ENCODE measurements at places on chromosomes 16 and 17. TPM values are rescaled to one million over a fixed set of nuclear protein-coding genes. Genes with fewer than 3 reads are reported as not detected.

Gene CCL4L2
- not detected for total RNA-seq

DNA sequence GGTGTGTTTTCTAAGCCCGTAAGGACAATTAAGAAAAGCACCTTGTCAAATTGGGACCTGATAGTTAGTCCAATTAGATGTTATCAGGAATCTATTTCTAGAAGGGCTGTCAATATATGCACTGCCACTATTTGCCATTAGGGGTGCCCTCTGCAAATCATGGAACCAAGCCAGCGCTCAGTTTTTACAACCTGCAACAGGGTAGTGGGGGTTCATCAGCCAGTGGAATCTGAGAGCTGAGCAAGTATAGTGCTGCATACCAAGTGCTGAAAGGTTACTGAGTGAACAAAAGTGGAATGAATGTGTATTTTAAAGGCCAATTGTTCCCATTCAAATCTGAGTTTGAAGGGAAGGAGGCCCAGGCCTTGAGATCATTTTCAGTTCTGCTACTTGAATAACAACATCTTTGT lies 10.4 kb downstream of the PRR11 start:
- peak; percentile 62 for DNase-seq
- H3K4me3 ChIP-seq: no peak overlapping the region
- no peaks in the 10 kb centered on the region for H3K4me1 ChIP-seq
- H3K36me3 ChIP-seq: peaks cover 3% of the 10 kb centered on the region
- H3K27me3 ChIP-seq: no peaks in the 10 kb centered on the region
- H3K27ac ChIP-seq: peak overlapping the region; percentile 65

GRCh38 chr17:7207120-7208001 lies 12.3 kb downstream of the DLG4 start:
- H3K36me3 ChIP-seq: peaks cover 5% of the 10 kb centered on the region
- H3K27me3 ChIP-seq: peaks cover 20% of the 10 kb centered on the region
- H3K27ac ChIP-seq: no peak overlapping the region
- DNase-seq: no peak
- H3K4me3 ChIP-seq: peak overlapping the region; percentile 46

GRCh38 chr16:57042157-57043111 lies 49.9 kb upstream of the CPNE2 start:
- no peaks in the 10 kb centered on the region for H3K36me3 ChIP-seq
- peaks cover 11% of the 10 kb centered on the region for H3K4me1 ChIP-seq
- no peaks in the 10 kb centered on the region for H3K27me3 ChIP-seq
- H3K27ac ChIP-seq: no peak overlapping the region
- no peak overlapping the region for H3K4me3 ChIP-seq

Gene HELZ
- 57.3 TPM for total RNA-seq

Gene ABCC3
- total RNA-seq: 10.6 TPM

Gene PHKG2
- total RNA-seq: 42.4 TPM

DNA sequence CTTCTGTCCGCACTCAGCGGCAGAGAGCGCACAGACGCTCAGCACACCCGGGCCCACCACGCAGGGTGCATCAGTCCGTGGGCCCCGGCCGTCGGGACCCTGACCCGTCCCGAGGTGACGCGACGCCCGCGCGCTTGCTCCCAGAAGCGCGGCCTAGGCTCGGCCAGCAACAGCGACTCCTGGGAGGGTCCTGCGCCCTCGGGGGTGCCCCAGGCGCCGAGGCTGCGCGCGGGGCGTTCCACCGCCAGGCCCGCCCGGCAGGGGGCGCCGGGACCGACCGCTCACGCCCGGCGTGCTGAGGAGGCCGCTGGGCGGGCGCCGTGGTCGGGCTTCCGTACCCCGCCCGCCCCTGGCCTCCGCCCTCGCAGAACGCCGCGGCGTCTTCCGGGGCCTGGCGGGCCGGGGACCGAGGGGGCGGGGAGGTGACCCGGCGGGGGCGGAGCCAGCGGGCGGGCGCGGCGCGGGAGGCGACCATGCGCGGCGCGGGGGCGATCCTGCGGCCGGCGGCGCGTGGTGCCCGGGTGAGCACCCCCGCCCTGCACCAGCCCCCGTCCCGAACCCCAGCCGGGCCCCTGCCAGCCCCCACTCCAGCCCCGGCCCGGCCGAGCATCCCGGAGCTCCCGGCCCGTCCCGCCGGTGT lies at the start of gene CISD3:
TSS of gene CISD3 (plus strand) at position 456 of the 640 bp plus-strand sequence. CDS start at position 474, 18 bp downstream.
- peak; percentile 87 for DNase-seq
- peak within 1 kb of the TSS; percentile 95 for H3K27ac ChIP-seq
- peaks cover 3% of the 10 kb centered on the region for H3K27me3 ChIP-seq
- H3K36me3 ChIP-seq: no peaks in the 10 kb centered on the region
- peak within 1 kb of the TSS; percentile 99 for H3K4me3 ChIP-seq

DNA sequence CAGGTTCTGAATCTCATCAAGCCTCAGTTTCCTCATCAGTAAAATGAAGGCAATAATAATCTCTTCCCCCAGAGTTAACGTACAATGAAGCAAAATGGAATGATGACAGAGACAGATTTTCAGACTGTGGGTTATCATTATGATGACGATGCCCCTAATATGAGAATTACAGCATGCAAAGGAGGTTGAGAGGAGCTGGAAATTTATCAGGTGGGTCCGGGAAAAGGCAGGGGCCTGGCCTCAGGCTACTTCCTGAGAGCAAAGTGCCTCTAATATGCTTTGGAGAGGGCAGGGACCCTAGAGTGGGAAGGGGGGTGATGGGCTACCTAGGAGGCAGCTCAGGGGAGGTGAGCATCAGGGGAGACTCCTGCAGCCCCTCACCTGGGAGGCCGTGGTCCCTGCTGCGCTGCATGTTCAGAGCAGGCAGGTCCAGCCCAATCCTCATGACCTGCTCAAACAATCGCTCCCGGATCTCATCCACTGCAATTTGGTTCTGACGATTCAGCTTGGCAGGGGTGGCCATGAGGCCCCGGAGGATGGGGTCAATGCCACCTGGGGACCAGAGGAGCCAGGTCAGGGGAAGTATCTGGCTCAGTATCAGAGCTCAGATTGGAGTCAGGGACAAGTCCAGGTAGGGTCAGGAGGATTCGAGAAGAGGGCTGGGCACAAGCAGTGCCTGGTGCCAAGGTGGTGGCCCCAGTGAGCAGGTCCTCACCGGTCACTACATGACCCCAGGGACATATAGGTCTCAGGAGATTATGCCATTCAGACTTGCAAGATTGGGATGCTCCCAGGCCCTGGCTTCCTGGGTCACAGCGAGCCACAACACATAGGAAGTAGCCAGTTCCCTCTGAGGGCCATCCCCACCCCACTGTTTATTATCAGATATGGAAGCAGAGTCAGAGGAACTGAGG lies 8.1 kb downstream of the MPO start:
- H3K4me3 ChIP-seq: no peak overlapping the region
- H3K27me3 ChIP-seq: peaks cover 37% of the 10 kb centered on the region
- DNase-seq: no peak
- no peak overlapping the region for H3K27ac ChIP-seq
- H3K4me1 ChIP-seq: no peaks in the 10 kb centered on the region
- H3K36me3 ChIP-seq: no peaks in the 10 kb centered on the region

Gene SLFN14
- not detected for total RNA-seq

DNA sequence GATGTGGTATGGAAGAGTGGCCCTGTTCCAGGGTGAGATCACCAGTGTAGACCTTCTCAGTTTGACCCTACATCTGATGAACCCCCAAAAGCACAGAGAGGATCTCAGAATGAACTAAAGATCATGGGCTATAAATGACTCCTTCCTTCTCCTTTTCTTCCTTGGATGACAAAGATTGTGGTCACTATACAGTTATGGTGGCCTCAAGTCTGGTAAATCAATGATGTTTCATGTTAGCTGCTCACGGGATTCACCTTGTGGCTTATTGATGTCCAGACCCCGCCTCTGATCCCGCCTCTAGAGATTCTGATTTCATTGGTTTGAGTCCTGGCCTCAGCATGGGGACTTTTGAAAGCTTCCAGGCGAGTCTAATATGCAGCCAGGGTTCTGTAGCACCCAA lies 112.2 kb downstream of the PITPNC1 start:
- no peak for DNase-seq
- H3K4me1 ChIP-seq: peaks cover 24% of the 10 kb centered on the region
- no peak overlapping the region for H3K4me3 ChIP-seq
- H3K36me3 ChIP-seq: no peaks in the 10 kb centered on the region
- H3K27ac ChIP-seq: no peak overlapping the region

Gene HBA2
- not detected for total RNA-seq

Gene CAPNS2
- total RNA-seq: 4.7 TPM

GRCh38 chr17:33459078-33459940 lies 166.2 kb upstream of the ASIC2 start:
- DNase-seq: no peak
- no peaks in the 10 kb centered on the region for H3K36me3 ChIP-seq
- H3K4me1 ChIP-seq: peaks cover 4% of the 10 kb centered on the region
- no peak overlapping the region for H3K27ac ChIP-seq

GRCh38 chr17:42365136-42365535 lies 23.1 kb downstream of the STAT3 start:
- no peaks in the 10 kb centered on the region for H3K27me3 ChIP-seq
- H3K4me1 ChIP-seq: peaks cover 32% of the 10 kb centered on the region
- no peak overlapping the region for H3K27ac ChIP-seq
- no peak overlapping the region for H3K4me3 ChIP-seq
- peaks cover 3% of the 10 kb centered on the region for H3K36me3 ChIP-seq
- no peak for DNase-seq

DNA sequence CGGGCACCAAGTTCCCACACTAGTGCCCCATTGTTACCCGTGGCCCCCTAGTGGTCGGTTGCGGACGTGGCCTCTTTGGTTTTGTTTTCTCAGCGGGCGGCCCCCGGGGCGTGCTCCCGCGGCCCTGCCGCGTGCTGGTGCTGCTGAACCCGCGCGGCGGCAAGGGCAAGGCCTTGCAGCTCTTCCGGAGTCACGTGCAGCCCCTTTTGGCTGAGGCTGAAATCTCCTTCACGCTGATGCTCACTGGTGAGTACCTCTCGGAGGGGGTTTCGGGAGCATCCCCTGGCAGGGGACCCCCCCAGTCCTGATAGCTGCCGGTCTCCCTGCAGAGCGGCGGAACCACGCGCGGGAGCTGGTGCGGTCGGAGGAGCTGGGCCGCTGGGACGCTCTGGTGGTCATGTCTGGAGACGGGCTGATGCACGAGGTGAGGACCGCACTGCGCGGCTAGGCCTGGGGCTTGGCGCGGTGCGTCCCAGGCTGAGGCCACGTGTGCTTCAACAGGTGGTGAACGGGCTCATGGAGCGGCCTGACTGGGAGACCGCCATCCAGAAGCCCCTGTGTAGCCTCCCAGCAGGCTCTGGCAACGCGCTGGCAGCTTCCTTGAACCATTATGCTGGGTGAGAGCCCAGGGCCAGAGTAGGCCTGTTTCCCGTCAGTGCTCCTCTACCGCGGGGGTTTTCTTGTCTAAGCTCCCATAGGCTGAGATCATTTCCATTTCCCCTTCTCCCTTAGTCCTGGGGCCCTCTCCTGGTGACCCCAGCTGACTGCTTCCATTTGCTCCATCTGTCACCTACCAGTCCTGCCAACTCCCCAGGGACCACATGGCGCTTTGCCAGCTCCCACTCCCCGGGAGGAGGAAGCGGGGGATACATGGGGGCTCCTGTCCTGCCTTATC lies 1.7 kb downstream of the SPHK1 start:
- H3K4me3 ChIP-seq: peak overlapping the region; percentile 77
- no peaks in the 10 kb centered on the region for H3K36me3 ChIP-seq
- peaks cover 4% of the 10 kb centered on the region for H3K27me3 ChIP-seq
- DNase-seq: peak; percentile 86
- H3K4me1 ChIP-seq: peaks cover 12% of the 10 kb centered on the region

DNA sequence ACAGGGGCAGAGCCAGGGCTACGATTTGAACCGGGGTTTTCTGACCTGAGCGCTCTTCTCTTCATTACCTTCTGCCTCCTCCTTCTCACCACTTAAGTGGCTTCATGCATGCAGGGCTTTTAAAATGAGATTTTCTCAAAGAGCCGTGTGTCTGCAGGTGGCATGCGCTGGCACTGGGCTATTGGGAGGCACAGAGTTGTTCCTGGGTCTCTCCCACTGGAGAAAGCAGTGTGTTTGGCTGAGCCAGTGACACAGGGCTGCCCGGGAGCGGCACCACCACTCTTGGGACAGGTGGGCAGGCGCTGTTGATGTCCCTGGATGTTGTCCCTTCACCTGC lies 218.8 kb upstream of the CHMP6 start:
- no peak overlapping the region for H3K27ac ChIP-seq
- H3K4me3 ChIP-seq: no peak overlapping the region
- H3K36me3 ChIP-seq: peaks cover 12% of the 10 kb centered on the region
- no peaks in the 10 kb centered on the region for H3K27me3 ChIP-seq

DNA sequence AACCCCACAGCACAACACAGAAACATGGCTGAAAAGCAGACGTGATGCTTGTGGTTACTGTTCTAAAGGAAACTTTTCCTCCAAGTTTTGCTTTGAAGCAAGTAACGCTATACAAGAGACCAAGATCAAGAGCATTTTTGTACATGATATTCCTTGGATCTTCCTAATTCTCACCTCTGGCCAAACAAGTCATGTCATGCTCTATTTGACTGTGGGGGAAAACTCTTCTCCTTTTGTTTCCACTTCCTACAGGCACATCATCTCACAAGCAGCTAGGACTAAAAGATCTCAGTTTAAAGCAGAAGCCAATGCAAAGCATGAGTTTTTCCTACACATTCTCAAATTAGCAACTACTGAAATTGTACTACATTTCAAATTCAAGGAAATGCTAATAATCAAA lies 50.7 kb downstream of the CFDP1 start:
- no peaks in the 10 kb centered on the region for H3K27me3 ChIP-seq
- H3K4me3 ChIP-seq: no peak overlapping the region
- peaks cover 14% of the 10 kb centered on the region for H3K4me1 ChIP-seq
- no peak overlapping the region for H3K27ac ChIP-seq
- no peak for DNase-seq

Gene CLEC3A
- not detected for total RNA-seq

Gene MYCBPAP
- 4.1 TPM for total RNA-seq

DNA sequence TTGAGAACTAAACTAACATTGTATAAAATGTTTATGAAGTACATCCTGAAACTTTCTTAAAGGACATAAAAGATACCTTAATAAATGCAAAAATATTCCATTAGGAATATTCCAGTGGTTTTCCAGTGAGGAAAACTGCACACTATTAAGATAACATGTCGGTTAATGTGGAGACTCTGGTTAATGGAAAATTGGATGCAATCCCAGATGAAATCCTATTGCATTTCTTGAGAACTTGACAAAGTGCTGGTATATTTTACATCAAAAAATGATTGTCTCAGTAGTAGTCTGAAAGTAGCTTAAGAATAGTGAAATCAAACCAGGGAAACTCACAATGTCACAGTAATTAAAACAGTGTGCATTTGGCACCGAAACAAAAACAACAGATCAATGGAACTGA lies 202.5 kb upstream of the MON1B start:
- no peak overlapping the region for H3K27ac ChIP-seq
- H3K27me3 ChIP-seq: no peaks in the 10 kb centered on the region
- no peak overlapping the region for H3K4me3 ChIP-seq
- no peaks in the 10 kb centered on the region for H3K4me1 ChIP-seq

- peaks cover 5% of the 10 kb centered on the region for H3K4me1 ChIP-seq
- H3K27me3 ChIP-seq: no peaks in the 10 kb centered on the region
- H3K27ac ChIP-seq: no peak overlapping the region
- no peaks in the 10 kb centered on the region for H3K36me3 ChIP-seq
- DNase-seq: no peak
These were observed 4.7 kb downstream of the CORO1A start for GRCh38 chr16:30187971-30188561.

GRCh38 chr16:63410594-63410993 lies 1374.4 kb upstream of the CDH8 start:
- DNase-seq: no peak
- H3K27me3 ChIP-seq: no peaks in the 10 kb centered on the region
- no peaks in the 10 kb centered on the region for H3K4me1 ChIP-seq
- no peaks in the 10 kb centered on the region for H3K36me3 ChIP-seq
- no peak overlapping the region for H3K4me3 ChIP-seq
- no peak overlapping the region for H3K27ac ChIP-seq

- no peaks in the 10 kb centered on the region for H3K4me1 ChIP-seq
- no peak overlapping the region for H3K4me3 ChIP-seq
- DNase-seq: no peak
- no peak overlapping the region for H3K27ac ChIP-seq
These were observed 112.6 kb downstream of the SHISA6 start for GRCh38 chr17:11353601-11354000.
